ENCODE measurements at places on chromosomes 6 and 20.

DNA sequence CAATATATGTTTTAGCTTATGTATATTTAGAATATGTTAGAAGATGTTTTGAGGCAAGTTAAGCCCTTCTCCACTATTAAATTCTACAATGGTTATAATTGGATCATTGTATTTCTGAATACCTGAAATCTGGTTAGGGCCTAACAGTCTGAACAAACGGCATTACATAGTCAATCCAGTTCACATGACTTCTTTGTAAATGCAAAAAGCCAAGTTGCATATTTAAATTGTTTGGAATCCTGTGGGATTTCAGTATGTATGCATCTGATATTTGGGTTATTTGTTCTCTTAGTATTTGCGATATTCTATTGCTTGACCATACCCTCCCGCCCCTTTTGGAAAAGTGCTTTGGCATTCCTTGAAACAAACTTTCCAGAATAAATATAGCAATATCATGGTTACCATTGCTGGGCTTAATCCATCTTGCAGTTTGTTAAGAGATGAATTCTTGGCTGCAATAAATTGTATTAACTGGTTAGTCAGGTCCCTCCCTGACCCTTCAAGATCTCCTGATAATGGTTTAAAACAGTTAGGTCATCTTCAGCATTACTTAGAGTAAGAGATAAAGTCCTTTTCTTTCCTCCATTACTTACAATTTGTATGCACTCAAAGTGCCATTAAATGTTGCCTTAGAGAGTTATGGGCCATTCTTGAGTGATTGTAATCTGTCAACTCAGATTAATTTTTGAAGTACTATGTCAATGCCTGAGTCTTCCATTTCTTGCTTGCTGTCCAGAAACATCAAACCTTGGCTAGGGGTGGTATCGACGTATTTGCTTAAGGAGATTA lies 36.5 kb downstream of the LRRC1 start:
- DNase-seq, result no peak

GRCh38 chr6:36546920-36547645 lies at the start of gene STK38:
TSS of gene STK38 (minus strand) at chr6:36547479. CDS start at chr6:36540202, 7,277 bp downstream.
- DNase-seq, result peak; percentile 90

DNA sequence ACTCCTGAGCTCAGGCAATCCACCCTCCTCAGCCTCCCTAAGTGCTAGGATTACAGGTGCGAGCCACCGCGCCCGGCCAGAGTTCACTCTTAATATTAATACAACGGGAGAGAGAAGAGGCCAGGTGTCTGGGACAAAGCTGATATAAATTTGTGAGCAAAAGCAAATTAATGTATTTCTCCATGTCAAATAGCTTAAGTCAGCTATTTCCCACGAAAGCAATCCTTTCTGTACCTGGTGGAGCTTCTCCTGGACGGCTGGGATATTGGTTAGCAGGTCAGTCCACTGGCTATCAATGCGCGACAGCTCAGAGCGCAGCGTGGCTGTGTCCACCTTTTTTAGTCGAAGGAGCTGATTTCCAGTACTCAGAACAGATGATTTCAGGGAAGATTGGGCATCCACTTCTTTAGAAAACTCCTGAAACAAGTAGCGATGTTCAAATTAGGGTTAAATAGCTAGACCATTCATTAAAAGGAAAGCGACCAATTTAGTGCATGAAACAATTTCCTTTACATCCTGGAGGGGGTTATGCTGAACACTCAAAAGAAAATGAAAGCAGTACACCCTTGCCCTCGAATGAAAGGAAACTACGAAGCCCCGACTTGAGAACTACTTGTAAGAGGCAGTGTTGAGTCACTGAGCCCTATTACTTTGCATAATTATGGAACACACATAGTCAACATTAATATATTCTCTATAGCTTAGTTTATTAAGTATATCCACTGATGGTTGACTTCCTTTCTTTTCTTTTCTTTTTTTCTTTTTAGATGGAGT lies 403.4 kb downstream of the SYNE1 start:
- DNase-seq, result no peak

DNA sequence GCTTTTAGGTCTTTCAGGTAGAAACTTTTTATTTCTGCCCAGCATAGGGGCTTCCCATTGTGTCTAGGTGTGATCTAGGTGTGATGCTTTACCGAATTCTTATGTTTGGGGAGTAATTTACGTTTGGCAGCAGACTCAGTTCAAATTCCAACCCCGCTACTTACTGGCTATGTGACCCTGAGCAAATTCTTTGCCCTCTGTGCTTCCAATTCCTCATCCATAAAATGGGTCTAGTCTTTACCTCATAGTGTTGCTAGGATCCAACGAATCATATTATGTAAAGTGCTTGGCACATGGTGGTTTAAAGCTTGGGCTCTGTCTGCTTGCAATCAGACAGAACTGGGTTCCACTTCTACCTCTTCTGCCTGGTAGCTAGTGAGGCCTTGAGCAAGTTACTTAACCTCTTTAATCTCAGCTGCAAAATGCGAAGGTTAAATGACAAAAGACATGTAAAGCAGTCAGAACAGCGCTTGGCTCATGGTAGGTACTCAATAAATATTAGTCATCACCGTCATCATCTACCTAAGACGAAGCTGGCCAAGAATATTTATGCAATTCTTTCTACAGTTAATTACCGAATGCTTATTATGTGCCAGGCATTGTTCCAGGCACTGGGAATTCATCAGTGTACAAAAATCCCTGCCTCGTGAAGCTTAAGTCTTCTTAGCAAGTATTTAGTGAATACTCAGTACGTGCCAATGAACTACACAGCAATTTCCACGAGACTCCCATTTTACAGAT lies 1.0 kb downstream of the NSFL1C start:
- DNase-seq, result no peak

- DNase-seq, result no peak
These were observed 156.2 kb downstream of the RNASET2 start for GRCh38 chr6:166800137-166800536.

- DNase-seq, result no peak
These were observed 332.2 kb upstream of the RSPO3 start for GRCh38 chr6:126786262-126786661.

- no peak for DNase-seq
These were observed 1.1 kb downstream of the PAX1 start for GRCh38 chr20:21706261-21707195.

DNA sequence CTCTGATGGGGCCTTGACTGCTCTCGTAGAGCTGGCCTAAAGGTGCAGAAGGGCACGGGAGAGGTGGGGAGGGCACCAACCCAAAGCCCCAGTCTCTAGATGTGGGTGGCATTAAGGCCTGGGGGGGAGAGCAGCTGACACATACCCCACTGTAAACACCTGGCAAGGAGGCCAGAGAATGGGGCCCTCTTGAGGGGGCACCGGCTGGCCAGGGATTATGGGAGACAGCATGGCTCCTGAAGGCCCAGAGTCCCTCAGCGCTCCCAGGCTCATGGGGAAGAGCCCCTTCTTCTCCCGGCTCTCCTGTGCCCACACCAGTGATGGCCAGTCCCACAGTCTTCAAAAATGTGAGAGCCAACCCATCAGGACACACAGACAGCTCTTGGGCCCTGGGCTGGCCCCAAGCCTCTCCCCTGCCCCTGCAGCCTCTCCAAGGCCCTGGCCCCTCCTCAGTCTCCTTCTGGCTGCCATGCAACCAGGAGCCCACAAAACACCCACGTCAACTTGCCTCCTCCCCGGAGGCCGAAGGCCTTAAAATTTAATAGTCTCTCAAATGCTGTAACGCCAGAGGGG lies 58.2 kb upstream of the FOXP4 start:
- DNase-seq, result no peak

DNA sequence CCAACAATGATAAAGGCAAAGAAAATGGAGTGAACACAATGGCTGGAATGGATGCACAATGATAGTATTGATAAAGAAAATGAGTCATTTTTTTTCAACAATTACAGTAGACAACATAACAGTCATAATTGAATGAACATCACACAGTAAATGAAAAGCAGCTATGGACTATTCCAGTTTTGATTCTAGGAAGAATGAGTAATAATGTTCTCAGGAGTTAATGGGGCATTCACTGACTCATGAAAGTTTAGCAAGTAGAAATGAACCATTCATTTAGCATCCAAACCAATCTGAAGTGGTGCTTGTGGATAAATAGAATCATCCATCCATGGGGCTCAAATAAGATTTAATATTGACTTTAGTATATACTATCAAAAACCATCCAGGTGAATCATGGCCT lies 1029.5 kb upstream of the GJE1 start:
- DNase-seq, result no peak

- DNase-seq, result no peak
These were observed 11.4 kb upstream of the MMS22L start for GRCh38 chr6:97294451-97294850.

- DNase-seq, result no peak
These were observed 69.4 kb upstream of the BMP2 start for GRCh38 chr20:6698056-6698455.

- DNase-seq, result no peak
These were observed 2.8 kb downstream of the COL9A3 start for GRCh38 chr20:62819494-62820174.

- DNase-seq, result no peak
These were observed 109.8 kb upstream of the TMEM170B start for GRCh38 chr6:11427723-11428245.

DNA sequence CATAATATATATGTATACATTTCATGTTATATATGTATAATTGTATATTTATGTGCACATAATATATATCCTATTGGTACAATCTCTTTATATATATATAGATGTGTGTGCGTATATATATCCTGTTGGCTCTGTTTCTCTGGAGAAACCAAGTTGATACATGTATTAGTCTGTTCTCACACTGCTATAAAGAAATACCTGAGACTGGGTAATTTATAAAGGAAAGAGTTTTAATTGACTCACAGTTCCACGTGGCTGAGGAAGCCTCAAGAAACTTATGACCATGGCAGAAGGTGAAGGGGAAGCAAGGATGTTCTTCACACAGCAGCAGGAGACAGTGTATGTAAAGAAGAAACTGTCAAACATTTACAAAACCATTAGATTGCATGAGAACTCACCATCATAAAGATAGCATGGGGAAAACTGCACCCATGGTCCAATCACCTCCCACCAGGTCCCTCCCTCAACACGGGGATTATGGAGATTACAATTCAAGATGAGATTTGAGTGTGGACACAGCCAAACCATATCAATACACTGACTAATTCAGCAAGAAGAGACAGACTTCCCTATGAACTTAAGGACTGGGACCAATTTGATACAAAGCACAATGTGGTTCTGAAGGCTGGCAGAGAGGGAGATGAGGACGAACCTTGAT lies 14.0 kb downstream of the CST3 start:
- DNase-seq, result no peak

GRCh38 chr6:83042467-83043053 lies 23.1 kb downstream of the UBE3D start:
- DNase-seq, result no peak

DNA sequence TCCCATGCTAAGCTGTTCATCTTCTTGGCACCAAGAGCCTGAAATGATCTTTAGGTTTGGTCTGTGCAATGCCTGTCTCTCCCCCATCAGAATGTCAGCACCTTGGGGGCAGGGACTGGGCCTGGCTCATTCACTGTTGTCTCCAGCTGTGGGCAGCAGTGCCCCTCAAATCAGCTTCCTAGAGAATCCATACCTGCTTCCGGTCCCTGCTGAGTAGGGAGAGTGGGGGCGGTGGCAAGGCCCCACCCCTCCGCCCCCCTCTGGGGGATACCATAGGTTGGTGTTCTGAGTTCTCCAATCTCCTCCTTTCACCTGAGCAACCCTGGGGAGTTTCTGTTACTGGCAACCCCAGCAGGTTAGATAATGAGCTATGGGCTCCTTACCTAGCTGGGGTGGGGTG lies 19.2 kb upstream of the SPDEF start:
- no peak for DNase-seq

DNA sequence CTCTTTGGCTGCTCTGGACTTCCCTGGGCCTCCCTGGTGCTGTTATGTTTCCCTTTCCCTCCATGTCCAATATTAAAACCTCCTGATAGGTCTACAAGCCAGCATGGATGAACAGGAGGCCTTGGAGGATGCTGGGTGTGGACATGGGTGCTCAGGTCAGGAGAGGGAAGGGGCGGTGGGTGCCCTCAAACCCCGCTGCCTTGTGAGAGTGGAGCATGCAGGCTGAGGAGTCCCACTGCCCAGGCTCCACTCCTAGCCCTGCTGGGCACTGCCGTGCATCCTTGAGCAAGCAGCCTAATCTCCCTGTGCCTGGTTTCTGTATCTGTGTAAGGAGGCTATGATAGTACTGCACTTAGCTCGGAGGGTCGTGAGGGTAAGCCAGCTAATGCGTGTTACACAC lies 18.4 kb upstream of the CCDC167 start:
- no peak for DNase-seq

DNA sequence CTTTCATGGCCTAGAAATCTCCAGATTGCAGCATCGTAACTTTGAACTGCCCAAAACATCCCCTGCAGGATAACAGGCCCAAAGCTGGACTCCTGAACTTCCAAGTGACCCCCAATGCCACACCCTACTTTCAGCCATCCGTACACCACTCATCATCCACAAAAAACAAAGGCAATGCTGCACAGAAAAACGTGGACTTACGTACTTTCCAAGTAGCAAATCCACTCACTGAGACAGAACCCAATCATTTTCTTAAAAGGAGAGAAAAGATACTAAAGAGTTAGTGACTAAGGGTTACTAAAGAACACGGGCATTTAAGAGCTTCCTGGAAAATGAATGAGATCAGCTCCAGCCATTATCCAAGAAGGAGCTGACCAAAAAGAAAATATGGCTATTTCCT lies 211.0 kb downstream of the WDR27 start:
- DNase-seq, result no peak

GRCh38 chr20:8740265-8740664 lies 328.6 kb upstream of the PLCB4 start:
- no peak for DNase-seq

DNA sequence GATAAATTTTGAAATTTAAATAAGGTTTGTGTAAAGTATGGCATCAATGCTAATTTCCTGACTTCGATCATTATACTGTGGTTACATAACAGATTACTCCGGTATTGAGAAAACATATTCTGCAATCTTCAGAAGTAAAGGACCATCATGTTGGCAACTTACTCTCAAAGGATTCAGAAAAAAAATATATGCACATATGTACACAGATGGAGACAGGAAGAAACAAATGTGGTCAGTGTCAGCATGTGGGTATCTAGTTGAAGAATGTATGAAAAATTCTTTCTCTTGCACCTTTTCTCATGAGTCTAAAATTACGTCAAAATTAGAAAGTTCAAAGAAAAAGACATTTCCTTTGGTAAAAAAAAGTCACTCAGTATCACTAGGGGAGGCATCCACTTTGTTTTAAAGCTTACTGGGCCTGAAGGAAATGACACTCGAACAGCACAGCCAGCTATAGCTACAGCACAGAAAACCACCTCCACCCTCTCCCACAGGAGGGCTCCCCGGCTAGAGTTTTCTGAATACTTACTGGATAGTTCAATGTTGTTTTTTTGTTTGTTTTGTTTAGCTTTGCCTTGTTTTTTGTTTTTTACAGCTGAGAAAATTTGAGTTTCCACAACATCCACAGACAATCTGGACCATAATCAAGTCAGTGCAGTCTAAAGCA lies 317.2 kb upstream of the AGPAT4 start:
- DNase-seq, result no peak

GRCh38 chr20:22569353-22569752 lies 15.0 kb downstream of the FOXA2 start:
- no peak for DNase-seq

DNA sequence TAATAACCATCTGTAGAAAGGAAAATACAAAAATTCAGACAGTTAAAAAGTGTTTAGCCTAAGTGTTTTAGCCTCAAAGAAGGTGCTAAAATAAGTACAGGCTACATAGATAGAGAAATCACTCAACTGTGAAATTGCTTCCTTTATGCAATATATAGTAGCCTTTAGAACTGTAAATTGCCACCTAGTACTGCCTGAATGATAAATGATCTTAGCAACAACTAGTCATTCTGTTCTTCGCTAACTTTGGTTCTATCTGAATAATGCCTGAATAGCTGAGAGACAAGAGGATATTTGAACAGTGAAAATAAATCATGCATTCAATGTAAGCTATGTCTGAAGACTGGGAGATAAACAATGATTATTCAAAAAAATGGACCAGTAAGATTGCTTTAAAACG lies 603.3 kb upstream of the PTCHD4 start:
- DNase-seq, result no peak
